Midbrain (tissue), 1 donor: ENCODE measurements at places on chromosomes 2 and 18.

DNA sequence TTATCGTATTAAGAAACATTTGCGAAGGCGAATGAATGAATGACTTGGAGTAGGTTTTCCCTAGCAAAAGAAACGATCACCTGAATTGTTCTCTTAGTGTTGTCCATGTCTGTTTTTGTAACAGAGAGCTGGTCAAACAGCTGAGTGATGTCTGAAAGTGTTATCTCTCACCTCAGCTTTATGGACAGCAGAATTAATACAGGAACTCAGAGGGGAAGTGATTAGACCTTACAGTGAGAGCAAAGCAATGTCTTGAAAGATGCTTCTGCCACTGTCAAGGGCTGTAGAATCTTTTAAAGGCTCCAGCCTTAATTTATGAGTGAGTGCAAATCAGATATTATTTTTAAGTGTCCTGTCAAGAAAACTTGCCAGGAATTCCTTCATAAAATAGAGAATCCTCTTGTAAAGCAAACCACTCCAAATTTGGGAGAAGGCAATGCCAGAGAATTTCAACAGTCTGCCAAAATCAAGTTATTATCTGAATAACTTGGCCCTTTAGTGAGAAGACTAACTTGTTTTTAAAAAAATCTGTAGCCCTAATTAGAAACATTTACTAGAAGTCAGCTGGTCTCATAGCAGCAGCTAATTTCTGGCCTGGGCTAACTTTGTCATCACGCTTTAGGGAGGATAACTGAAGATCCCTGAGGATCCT lies 60.7 kb downstream of the CDC42EP3 start:
- no peak for DNase-seq

- DNase-seq, result no peak
Observed at GRCh38 chr2:170391018-170391417, 213.1 kb downstream of the MYO3B start.

GRCh38 chr2:68031043-68031442 lies 31.8 kb downstream of the C1D start:
- no peak for DNase-seq

DNA sequence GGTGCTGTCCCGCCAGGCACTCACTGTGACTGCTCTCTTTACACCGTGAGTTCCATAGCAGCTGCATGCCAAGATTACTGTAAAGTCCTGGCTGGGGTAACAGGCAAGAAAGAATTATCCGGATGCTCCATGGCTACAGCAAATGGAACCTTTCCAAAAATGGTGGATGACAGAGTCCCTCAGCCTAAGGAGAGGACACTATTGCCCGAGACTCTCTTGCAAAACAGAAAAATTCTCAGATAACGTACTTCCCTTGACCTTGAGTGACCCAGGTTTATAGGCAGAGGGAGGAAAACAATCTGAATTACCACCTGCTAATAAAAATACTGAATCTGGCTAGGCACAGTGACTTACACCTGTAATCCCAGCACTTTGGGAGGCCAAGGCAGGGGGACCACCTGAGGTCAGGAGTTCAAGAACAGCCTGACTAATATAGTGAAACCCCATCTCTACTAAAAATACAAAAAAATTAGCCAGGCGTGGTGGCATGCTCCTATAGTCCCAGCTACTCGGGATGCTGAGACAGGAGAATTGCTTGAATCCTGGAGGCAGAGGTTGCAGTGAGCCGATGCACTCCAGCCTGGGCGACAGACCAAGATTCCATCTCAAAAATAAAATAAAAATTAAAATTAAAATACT lies 4.5 kb downstream of the CYS1 start:
- no peak for DNase-seq

GRCh38 chr18:76493213-76494161 lies 1.6 kb downstream of the ZNF516 start:
- DNase-seq, result peak; percentile 25

- DNase-seq, result peak; percentile 2
Observed at GRCh38 chr2:26561918-26562810, 79.0 kb downstream of the CIB4 start.

- no peak for DNase-seq
Observed at GRCh38 chr2:179355881-179356280, 91.2 kb upstream of the SESTD1 start.

DNA sequence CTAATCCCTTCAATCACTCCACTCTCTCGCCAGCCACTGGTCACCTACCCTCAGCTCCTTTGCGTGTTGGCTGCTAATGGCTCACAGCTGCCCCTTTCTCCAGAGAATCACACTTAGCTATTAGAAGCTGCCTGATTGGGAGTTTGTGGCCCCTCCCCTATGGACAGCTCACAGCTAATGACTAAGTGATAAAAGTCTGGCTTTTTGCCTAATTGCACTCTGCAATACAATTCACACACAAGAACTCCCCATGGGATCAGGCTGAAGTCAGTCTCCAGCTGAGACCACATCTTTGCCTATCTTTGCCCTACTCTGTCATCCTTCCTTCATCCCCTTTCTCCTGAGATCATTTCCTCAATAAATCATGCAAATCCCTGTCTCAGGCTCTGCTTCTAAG lies 701.9 kb upstream of the RAB6C start:
- DNase-seq, result no peak

DNA sequence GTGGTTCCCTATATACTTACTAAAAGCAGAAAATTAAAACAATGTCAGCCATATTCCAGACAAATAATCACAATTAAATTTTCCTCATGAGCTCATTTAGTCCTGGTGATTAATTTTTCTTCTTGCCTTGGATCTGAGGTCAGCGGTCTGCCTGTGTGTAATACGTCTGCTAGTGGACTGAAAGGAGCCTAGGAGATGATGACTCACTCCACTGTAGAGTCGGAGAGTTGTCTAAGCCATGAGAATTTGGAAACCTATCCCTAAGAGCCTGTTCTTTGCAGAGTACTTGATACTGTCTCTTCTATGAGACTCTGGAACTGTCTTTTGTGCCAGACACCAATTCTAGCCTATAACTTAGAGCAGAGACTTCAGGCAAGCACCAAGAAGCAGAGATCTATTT lies 94.2 kb upstream of the RAB27B start:
- no peak for DNase-seq

- DNase-seq, result no peak
Observed at GRCh38 chr18:73647391-73647790, 500.2 kb downstream of the FBXO15 start.
